Stimulated activated CD4-positive, alpha-beta T cell treated with anti-CD3 and anti-CD28 coated beads, TNF-alpha, amount 100 ng/mL, for 4 hours (primary cell): ENCODE measurements at places on chromosomes 3 and 15.

DNA sequence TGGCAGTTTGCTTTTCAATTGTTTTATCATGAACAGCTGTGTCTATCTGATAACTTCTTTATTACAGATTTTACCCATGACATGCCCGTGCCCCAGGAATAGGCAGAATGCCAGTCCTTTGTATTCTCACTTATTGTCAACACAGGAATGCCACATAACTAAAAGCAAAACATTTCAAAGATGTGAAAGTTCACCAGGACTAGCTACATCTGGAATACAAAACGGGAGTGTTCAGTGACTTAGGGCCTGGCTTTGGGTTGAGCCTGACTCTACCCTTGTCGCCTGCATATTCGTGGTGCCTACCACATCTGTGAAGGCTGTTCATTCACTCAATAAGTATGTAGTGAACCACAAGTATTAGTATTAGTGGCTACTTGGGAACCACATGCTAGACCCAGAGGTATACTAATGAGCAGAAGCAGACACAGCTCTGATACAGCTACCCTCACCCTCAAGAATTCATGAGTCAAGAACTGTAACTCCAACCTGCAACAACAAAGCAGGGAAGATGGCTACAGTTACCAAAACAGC, 2.9 kb downstream of the TNFSF10 start:
- no peak for DNase-seq

DNA sequence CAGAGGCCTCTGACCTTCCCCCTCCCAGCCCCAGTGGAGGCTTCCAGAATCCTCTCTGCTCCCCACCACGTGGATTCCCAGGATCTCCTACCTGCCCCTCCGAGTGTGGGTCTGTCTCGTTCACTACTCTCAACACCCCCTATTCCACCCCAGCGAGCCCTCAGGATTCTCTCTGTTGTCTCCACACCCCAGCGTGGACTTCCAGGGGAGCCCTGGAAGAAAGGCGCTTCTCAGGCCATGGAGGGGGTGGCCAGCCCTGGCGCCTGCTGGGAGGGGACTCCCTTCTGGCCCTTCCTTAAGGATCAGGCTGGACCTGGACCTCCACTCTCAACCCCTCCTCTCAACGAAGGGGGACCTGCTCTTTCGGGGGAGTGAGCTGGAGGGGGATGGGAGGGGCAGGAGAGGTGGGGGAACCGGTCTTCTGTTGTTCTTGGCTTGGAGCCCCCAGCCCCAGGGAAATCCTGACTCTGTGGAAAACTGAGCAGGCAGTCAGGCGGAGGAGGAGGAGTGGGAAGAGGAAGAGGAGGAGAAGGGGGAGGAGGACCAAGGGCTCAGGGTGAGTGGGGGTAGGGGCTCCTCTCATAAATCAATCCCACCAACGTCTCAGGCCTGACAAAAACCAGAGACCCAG, 32.9 kb downstream of the EPHB3 start:
- no peak for DNase-seq

DNA sequence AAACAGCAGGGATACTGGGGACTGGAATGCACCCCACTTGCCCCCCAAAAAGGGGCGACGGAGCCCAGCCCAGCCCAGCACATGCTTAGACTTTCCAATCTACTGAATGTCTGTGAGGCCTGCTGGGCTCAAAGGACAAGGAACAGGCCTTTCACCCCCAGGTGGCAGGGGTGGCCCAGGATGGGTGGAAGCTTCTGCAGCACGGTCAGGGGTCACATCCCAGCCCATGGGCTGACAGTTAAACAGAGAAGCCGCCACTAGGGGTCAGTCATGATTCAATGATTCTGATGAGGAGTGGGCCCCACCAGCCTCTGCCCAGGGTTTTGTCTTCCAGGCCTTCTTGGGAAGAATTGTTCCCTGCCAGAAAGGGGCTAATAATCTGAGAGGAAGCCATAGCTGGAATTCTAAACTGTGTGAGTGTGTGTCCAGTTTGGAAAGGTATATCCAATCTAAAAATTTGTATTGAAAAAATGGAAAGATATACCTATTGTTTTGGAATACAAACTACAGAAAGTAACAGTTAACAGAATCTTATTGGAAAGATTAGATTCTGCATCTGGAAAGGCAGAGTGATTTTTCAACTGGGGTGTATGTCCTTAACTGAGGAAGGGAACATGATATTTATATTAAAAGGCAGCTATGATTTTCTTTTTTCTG, 2.2 kb downstream of the CHRNB4 start:
- DNase-seq = no peak

- DNase-seq = no peak
These were observed 122.8 kb downstream of the DNAH12 start for GRCh38 chr3:57421336-57421735.

DNA sequence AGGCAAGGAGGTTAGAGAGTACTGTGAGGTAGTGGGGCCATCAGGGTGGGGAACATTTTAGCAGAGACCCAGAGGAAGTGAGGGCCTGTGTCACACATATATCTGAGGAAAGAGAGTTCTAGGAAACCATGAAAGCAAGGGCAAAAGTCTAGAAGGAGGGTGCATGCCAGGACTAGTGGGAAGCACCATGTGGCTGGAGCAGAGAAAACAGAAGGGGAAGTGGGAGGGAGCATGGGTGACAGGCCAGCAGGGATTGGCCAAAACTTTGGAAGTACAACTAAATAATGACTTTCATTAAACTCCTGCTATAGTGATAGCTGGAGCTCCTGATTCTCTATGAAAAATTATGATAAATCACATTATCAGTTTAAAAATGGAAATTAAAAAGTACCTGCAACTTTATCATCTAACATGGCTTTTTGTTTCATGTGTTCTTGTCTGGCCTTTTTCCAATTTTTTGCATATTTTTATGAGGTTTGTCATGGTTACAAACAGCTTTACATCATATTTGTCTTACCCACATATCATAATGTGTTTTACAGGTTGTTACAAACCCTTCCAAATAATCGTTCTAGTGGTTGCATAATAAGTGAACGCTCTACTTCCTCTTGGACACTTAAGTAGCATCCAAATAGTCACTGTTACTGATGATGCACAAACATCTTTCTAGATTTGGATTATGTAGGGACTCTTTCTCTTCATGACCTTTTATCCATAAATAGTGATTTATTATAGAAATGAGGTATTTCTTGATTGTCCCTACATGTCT, 168.3 kb downstream of the NEK10 start:
- no peak for DNase-seq

DNA sequence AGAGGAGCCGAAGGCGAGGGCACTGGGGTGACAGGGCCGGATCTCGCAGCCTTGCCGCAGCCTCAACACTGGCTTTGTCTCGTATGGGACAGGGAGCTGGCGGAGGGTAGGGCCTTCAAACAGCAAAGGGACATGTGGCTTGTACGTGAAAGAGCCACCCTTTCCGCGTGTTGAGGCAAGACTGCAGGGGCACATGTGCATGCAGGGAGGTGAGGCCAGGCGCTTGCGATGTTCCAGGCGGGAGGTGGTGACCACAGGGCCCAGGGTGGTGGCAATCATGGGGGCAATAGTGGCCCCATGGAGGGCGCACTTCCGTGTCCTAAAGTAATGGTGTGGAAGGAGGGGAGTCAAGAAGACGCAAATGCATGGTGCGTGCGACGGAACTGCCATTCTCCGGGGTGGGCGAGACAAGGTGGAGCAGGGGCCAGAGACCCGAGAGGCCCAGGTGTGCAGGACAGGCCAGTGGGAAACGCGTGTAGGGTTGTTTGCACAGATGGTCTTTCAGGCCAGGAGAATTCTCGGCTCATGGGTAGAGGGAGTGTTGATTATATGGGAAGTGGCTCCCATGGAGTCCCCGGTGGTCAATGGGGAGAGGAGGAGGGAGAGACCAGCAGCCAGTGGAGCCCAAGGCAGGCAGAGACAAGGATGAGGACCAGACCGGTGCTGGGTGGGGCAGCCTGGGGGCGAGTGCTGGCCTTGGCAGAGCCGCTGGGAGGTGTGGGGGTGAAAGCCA, 45.8 kb upstream of the PCSK6 start:
- no peak for DNase-seq

DNA sequence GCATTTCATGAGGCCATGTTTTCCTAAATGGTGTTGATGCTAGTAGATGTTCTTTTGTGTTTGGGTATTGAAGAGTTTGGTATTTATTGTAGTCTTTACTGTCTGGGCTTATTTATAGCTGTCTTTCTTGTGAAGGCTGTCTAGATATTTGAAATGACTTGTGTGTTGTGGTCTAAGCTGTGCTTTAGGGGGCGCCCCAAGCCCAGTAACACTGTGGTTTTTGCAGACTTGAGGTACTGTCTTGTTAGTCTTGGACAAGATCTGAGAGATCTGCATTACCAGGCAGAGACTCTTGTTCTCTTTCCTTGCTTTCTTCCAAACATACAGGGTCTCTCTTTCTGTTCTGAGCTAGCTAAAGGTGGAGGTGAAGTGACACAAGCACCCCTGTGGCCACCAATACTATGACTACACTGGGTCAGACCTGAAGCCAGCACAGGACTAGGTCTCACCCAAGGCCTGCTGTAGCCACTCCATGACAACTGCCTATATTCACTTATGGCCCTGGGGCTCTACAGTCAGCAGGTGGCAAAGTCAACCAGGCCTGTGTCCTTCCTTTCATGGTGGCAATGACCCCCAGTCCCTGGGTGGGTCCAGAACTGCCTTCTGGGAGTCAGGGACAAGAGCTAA, 152.1 kb upstream of the TBC1D5 start:
- no peak for DNase-seq

DNA sequence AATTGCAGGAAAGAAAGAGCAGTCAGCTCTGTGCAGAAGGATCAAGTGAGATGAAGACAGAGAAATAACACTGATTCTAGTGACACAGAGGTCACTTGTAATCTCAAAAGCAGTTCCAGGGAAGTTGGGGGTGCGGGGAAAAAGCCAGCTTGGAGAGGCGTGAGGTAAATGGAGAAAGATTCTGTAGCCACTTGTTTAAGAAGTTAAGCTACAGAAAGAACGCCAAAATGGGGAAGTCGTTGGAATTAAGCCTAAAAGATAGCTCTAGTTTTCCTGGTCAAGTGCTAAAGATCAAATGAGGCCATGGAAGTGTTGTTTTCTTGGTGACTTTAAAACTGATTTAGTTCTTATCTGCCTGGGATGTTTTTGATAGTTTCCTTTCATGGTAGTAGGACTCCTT, 152.0 kb downstream of the GREM1 start:
- no peak for DNase-seq

DNA sequence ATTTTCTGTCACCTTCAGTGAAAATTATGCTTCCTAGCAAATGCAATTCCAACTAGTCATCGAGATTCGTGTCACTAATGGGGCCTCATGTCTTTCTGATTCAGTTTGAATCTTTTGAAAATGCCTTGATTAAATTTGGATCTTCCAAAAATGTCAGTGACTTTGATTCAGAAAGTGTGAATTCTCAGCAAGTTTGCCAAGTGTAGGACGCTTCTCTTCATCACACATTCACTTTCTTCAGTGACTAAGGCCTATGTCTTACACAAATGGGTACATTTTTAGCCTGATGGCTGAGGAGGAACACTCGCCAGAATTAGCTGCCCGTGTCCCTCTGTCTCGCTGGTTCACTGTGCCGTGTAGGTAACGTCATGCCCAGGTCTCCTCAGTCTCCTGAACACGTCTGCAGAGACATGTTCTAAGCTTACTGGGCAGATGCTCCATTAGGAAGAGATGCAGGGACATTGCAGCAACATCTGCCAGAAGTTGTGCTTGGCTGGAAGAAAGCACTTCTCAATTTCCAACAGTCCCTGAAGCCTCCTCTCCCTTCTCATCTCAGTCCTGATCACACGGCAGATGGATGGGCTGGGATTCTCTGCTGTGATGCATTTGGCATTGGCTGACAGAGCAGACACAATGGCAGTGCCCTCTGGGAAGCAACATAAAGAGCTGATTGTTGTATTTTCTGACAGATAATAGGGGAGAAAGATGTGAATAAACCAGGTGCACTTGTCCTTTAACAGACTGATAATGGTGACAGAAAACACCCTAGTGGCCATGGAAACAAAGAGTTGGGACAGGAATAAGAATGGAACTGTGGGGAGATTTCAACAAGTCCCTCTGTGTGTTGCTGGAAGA, 29.1 kb upstream of the LYZL4 start:
- no peak for DNase-seq

DNA sequence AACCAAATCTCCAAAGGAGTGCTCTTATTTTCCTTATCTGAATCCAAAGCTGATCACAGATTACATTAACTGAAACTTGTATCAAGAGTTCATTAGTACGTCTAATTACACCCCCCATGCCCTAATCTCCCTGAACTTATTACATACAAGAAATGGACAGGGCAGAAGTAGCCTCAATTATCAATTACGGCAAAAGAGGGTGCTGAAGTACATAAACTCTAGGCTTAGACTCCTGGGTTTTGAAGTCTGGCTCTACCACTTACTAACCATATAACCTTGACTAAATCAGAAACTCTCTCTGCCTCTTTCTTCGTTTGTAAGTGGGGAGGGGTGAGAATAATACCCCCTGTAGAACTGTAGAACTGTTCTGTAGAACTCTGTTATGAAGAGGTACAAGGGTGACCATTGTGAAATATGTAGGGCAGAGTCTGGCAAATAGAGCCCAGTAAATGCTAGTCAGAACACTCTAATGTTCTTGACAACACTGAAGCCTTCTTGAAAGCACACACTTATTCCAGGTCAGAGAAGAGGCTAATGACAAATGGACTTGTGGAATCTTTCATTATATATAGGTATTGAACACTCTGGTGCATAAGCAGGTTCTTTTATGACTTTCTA, 19.6 kb upstream of the OR5K4 start:
- DNase-seq = no peak

DNA sequence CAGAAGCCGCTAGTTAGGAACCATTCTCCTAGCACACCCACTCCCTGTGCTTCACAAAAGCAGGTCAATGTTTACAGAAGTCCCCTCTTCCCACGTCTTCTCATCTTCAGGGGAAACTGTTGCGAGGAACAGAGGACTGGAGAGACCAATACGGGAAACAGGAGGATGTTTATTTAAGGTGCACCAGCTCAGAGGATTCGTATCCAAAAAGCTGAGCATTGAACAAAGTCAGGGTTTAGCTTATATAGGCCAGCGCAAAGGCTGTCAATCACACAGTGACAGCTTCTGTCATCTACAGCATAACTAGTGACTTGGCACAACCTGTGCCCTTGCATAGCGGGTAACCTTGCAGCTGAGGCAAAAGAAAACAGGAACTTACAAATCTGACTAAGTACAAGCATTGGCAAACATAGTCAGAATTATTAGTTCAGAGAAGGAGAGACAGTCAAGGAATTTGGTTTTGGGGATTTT, 61.3 kb downstream of the ZDHHC19 start:
- no peak for DNase-seq

DNA sequence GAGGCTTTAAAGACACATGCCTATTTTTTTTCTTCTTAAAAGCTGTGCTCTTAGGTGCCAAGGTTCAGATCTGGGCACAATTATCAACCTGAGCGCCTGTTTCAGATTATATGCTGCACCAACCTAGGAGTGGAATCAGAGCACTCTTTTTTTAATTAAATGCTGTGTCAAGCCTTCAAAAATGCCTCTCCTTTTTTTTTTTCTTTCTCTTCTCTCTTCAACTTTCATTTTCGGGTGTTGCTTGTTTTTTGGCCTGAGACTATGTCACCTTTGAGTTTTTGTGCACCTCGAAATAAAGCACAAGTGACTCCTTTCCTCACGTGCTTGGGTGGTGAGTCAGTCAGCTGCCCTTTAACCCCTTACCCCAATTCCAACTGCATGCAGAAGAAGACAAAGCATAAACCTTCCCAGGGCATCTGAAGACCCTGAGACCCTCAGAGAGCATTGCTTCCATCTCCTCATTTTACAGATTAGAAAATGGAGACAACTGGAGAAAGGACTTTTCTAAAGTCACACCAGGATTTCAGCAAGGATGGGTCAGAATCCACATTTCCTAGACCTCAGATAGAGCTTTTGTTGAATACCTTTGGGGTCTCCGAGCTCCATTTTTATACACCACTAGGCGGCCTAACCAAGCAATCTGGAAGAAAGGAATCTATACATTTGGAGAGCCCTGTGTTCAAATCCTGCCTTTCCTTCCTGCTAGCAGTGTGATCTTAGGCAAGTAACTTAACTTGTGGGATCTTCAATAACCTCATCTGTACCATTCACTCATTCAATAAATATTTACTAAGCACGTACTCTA, 631 bp upstream of the PRICKLE2 start:
- DNase-seq = no peak
